ENCODE measurements at places on chromosomes 4 and X.

DNA sequence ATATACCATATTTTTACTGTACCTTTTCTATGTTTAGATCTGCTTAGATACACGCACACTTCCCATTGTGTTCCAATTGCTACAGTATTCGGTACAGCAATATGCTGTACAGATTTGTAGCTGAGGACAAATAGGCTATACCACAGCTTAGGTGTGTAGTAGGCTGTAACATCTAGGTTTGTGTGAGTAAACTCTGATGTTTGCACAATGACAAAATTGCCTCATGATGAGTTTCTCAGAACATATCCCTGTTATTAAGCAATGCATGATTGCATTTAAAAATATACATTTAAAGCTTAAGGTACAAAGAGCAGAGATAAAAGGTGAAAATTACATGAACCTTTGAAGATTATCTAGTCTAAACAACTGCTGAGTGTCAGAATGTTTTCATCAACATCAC lies 181.7 kb downstream of the ADGRA3 start:
- DNase-seq = no peak

DNA sequence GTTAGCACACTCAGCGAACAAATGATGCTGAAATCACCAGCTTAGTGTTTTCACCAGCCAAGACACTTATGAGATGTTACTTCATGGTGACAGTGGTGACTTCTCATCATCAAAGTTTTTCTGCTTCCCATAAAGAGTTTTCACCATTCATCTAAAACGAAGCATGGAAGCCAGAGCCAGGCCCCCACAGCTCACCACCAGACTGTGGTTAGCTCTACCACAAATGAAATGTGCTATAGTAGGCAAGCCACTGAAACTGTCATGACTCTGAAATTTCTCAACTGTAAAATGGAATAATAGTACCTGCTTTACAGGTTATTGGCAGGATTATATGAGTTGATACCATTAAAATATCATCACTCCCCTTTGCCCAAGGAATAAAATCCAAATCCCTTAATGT lies 56.4 kb upstream of the HHIP start:
- DNase-seq = no peak

- no peak for DNase-seq
These were observed 29.0 kb upstream of the UGT2B4 start for GRCh38 chr4:69524706-69525105.

DNA sequence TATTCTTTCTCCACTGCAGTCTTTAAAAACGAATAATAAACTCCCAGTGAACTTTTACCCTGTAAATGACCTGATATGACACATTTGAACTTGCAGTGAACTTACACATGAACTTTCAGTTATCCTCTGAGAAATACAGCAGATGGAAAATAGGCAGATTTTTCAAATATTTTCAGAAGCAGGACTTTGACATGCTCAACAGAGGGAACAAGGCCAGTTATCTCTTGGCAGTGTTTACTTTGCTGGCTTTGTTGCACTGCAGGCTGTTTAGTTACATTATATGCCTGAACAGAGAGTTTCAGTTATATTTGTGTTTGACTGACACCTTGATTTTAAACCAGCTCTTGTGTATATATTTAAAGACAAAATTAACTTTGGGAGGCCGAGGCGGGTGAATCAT lies 47.6 kb upstream of the FGG start:
- no peak for DNase-seq

GRCh38 chrX:3184176-3184930 lies 143.1 kb downstream of the ARSF start:
- no peak for DNase-seq

GRCh38 chrX:123215397-123216089 lies 31.5 kb downstream of the GRIA3 start:
- DNase-seq = no peak

DNA sequence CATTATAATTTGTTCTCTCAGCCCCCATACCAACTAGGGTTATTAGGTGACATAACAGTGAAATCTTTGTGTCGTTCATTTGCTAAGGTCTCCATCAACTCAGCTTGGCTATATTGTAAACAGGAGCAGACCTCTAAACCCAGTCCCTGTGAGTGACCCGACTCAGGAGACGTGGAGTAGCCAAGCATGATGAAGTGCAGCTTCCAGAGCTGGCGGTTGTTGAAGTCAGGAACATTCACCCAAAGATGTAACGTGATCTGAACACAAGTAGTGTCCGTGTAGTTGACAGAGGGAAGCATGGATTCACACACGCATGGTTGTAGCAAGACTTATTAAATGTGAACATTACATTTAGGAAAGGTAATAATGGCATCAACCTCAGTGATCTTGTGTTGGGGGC lies 102.3 kb downstream of the FAM193A start:
- DNase-seq = no peak

- DNase-seq = no peak
These were observed 336.7 kb upstream of the GNPDA2 start for GRCh38 chr4:45062935-45063545.

GRCh38 chrX:54043541-54044125 lies 640 bp downstream of the PHF8 start:
- peak; percentile 76 for DNase-seq

DNA sequence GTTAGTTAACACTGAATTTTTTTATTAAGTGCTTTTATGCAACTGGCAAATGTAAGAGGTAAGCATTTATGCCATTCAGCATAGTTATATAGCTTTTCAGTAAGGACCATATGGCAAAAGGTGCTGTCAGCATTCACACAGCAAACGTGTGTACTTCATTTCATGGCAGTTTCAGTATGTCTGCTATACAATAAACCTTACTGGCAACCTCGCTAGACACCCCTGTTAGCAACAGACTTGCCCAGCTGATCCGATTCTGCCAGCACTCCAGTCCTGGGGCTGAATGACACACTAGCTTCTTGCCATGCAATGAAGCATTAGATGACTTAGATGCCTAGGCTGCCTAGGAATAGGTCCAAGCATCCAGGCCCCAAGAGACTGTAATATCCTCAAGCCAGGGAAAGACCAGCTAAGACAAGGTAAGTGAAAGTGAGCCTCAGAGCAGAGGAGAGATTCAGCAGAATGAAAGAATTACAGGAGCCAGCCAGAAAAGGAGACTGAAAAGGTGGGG lies 47.3 kb upstream of the DOCK11 start:
- DNase-seq = no peak

DNA sequence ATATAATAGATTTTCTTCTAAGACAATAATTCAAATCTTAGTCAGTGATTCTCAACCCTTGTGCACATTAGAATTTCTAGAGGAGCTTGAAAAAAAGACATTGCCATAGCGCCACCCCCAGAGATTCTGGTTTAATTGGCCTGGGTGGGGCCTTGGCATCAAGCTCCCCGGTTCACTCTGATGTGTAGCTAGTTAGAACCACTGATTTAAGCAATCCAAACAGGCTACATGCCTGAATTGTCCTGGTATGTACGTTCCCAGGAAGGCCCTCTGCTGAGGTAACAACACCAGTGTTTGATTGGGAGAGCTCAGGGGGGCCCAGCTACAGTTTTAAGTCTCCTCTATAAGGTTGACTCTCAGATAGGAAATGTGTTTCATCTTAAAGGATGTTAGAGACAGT lies 1.3 kb upstream of the ATP10D start:
- DNase-seq = no peak

DNA sequence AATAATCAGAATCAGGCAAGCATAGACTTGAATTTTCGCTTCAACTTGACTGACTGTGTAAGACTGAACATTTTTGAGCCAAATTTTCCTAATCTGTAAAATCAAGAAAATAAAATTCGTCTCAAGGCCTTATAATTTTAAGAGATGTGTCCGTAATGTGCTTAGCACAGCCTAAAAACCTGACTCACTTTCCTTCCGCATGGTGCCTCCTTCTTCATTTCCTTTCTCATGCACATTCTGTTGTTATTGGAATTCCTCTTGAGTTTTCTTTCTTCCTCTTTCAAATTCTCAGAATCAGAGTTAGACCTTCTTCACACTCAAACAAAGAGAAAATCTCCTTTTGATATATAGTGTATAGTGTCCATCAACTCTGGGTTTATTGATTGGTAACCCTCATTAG lies 208.9 kb upstream of the SLIT2 start:
- no peak for DNase-seq

DNA sequence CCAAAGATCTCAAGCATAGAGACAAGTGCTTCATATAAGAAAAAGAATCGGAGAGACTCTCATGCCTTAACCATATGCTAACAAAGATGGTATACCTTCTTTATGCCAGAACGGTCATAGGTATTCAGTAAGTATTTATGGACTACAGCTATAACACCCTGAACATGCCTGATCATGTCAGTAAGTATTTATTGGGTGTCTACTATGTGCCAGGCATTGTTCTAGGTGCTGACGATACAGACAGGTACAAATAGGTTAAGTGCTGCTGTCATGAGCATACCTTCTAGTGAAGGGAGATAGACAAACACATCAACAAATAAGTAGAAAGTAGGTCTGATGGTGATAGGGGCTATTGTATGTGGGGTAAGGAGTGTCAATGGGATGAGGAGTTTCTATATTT lies 9.5 kb upstream of the MID1 start:
- DNase-seq = no peak

DNA sequence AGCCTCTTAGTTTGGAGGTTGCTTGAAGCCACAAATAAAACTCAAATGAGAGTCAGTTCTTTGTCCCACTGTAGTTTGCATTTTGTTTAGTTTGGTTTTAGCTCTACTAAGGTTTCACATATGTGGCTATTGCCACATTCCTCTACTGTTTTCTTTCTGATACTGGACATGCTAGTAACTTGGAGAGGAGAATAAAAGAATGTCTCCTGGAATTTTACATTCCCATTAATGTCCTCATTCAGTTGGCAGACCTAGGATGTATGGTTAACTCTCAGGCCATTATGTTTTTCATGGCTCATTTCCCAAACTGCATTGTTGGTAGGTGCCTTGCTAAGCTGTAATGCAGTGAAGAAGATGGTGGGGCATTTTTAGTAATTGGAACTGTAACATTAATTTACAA lies 29.9 kb downstream of the UPRT start:
- no peak for DNase-seq

- no peak for DNase-seq
These were observed 16.8 kb upstream of the C4orf51 start for GRCh38 chr4:145663194-145663593.

GRCh38 chrX:52261125-52261462 lies 76.4 kb downstream of the MAGED4 start:
- no peak for DNase-seq

- DNase-seq = no peak
These were observed 9.2 kb upstream of the SLC25A43 start for GRCh38 chrX:119389871-119390501.

- DNase-seq = peak; percentile 58
These were observed 2023.0 kb upstream of the AGA start for GRCh38 chr4:179465131-179465797.

GRCh38 chr4:157564218-157564617 lies 343.7 kb downstream of the GRIA2 start:
- no peak for DNase-seq

DNA sequence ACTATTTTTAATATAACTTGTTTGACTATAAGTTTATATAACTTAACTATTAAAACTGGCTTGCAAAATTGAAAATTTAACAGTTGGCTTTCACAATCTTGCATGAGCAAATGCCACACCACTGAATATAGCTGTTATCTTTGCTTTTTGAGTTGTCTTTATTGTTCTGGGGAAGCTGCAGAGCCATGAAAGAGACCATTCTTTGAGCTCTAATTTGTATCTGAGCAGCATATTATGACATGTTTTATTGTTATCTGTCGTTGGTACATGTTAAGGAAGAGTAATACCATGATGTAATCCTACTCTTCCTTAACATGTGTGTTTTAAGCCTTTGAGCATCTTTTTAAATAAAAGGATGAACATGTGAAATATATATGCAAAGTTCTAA lies 97.1 kb upstream of the ANK2 start:
- DNase-seq = no peak

- no peak for DNase-seq
These were observed 1.6 kb downstream of the EGF start for GRCh38 chr4:109914322-109914721.

DNA sequence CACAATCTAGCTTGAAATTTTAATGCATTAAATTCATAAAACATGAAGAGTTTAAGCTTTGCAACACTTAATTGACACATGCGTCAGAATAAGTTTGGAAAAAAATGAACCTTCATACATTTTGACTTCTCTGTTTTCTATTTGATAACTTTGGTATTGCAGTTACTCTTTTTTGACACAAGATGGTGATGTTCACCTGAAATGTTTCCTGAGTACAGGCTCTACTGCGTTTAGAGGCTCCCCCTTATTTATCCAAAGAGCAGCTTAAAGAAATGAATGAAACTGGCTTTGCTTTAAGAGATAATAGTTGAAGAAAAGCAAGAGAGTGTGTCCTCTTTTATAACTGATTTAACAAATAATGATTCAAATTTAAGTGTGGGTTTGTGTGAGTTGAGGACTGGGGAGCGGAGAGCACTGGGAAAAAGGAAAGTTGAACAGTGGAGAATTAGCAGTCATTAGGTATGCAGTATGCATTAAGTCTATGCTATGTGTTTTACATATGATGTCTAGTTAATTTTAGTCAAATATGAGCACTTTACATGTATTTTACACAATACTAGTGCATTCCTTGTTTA lies 180.6 kb upstream of the NUDT6 start:
- peak; percentile 61 for DNase-seq

- DNase-seq = peak; percentile 32
These were observed 83.8 kb downstream of the CCKAR start for GRCh38 chr4:26406346-26406975.

DNA sequence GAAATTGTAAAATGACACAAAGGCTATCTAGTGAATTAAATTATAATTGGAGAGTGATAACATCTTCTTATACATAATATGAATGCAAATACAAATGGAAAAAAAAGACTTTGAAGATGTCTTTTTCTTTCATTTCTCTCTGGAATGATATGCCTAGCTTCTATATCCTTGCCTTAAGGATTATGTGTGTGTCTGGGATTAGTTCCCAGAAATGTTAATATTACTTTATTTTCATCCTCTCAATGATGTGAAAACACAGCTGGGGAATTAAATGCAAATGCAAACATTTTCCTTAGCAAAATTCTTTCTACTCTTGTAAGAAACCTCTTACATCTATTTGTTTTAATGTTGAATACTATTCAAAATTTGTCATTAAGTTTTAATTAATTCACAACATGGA lies 441.9 kb downstream of the FSTL5 start:
- DNase-seq = no peak

DNA sequence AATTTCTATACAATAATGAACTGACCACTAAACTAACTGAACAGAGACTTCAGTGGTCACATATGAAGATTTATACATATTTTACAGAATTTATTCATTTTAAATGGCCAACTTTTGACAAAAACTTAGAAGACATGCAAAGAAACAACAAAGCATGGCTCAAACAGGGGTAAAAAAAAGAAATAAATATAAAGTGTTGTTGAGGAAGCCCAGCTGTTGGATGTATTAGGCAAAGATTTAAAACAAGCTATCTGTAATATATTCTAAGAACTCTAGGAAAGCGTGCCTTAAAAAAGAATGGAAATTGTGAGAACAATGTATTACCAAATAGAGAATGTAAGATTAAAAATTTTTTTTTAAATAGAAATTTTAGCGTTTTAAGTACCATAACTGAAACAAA lies 210.9 kb upstream of the HTR2C start:
- DNase-seq = no peak

GRCh38 chr4:141331534-141332358 lies 111.1 kb downstream of the ZNF330 start:
- DNase-seq = no peak

- peak; percentile 79 for DNase-seq
These were observed 6.0 kb upstream of the EFNB1 start for GRCh38 chrX:68822641-68823410.

Data from DMS53 (cell line).